COR-L47 (cell line): ENCODE measurements at places on chromosomes 2 and 18.

DNA sequence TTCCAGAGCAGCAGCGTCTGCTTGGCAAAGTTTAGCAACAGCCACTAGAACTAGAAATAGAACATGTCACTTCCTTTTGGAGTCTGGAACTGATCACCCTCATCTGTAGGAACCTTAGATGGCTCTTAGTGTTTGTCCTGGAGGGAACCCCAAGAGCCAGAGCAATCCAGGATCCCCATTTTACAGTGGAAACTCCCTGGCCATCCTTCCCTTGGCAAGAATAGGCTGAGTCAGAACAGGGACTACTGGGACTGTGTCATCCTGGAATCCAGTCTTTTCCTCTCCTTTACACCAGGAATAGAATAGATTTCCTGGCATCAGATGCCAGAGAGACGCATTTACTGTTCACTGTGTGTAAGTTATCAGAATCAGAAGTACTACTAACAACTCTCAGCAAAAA, 33.2 kb upstream of the GRHL1 start:
- DNase-seq: no peak

DNA sequence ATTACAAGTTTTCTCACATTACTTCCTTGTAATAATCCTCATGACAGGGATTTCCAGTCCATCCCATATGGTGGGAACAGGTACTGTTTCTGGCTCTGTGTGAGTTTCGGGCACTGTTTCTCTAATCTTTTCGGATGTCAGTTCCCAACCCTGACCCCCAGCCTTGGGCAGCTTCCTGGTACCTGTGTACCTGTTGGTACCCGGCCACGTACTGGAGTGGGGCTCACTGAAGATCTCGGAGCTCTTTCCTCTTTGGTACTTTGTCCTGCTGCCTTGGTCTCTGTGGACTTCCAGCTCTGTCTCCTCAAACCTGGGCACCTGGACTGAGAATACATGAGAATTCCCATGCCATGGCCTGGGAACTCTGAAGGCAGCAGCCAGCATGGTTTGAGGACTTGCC, 36.8 kb downstream of the GRHL1 start:
- DNase-seq: no peak

- no peak for DNase-seq
Observed at GRCh38 chr2:33287507-33288005, 188.9 kb upstream of the RASGRP3 start.

GRCh38 chr2:214904176-214904575, 94.7 kb upstream of the BARD1 start:
- DNase-seq: no peak

DNA sequence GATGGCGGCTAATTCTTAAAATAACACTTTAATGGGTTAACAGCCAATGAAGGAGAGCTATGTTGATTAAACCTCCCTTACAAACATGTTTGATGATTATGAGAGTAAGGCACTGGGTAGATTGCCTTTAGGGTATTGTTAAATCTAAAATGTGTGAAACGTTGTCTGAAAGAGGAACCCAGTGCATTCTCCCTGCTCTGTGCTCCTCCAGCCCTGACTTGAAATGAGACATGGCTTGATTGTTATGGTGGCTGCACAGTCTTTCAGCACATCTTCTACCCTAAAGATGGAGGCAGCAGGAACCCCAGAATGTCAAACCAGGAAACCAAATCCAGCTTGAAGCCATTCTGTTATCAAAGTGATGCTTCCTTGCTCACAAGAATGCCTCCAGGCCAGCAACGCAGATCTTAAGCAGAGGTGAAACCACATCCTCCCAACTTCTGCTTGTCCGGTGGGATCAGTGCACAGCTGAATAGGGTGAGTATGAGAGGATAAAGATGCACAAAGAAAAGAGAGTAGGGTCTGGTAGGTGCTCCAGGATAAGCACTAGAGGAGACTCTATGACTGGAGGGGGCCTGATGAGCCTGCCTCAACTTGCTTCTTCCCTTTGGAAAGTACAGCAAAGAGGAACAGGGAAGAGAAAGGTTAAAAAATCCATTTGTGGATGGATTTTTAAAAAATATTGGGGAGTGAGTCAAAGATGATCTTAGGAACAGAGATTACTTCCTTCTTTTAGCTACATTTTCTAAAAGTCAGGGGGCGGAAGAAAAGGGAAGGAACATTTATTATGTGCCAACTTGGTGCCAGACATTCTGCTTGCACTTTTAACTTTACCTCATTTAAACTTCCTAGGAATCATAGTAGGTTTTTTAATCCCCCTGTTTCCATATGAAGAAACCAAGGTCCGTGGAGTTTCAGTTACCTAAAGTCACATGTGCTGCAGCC, 523.0 kb downstream of the TXNL1 start:
- no peak for DNase-seq

DNA sequence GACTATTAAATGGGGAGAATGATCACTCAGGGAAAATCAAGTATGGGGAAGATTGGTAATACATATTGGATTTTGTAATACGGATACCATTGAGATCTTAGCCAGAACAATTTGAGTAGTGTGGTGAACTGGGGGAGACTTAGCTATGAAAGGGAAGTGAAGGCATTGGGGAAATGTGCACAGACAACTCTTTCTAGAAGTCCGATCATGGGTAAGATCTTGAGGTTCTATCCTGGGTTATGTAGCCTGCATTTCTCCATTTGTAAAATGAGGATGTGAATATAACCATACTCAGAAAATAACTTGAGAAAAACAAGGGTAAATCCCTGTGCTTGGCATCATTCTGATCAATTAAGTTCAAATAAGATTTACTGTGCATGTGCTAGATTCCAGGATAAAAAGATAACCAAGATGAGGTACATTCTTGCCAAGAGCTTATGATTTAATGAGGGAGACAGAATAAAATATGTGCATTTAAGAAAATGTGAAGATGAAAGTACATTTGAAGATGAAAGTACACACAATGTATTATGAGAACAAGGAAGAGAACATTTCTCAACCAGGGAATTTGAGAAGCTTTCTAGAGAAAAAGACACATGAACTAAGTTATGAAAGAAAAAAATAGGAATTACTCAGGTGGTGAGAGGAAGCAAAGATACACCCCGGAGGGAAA, 49.5 kb downstream of the SLC40A1 start:
- no peak for DNase-seq

DNA sequence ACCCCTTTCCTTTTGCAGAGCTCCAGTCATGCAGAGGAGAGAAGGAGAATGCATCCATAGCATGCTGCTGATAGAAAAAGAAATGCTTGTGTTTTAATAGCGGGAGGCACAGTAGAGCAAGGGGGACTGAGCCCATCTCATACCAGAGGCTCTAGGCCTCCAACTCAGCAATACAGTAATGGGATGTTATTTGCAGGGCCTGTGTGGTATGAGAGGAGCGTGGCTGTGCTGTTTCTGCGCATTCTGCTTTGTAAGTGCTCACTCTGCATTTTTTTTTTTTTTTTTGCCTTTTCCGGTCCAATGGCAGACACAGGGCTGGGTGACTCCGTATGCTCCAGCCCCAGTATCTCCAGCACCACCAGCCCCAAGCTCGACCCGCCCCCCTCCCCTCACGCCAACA, 200.0 kb downstream of the GBX2 start:
- DNase-seq: no peak

- no peak for DNase-seq
Observed at GRCh38 chr2:191264647-191265081, 19.5 kb downstream of the MYO1B start.

- DNase-seq: no peak
Observed at GRCh38 chr2:217430916-217431576, 571.2 kb upstream of the TNP1 start.

DNA sequence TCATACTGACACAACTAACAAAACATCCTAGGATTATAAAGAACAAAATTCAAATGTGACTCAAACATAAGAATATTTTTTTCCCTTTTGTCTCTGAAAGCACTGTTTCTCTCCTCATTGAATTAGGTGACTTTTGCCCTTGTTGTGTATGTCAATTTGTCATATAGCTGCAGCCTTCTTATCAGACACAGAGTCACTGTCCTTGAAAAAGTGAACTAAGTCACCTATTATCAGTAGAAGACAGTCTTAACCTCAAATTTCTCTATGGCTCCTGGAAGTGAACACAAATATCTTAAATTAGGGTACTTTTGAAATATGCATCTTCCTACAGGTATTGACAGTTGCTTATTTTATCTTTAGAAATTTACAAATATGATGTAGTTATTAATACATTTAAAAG, 360.6 kb downstream of the NBAS start:
- DNase-seq: no peak

DNA sequence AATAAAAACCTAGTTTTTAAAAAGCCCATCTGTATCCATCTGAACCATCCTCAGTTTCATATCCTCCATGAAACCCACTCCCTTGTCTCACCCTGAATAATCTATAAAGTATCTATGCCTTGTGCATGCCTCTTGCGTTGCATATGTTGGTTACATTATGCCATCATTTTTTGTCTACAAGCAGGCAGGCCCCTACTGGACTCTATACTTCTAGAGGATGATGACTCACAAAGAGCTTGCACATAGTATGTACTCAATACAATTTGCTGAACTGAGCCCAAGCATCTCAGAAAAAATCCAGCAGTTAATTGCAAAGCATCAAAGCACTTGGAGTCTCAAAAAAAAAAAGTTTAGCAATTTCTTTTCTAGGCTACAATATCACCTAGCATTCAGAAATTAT, 95.6 kb downstream of the DYM start:
- no peak for DNase-seq

DNA sequence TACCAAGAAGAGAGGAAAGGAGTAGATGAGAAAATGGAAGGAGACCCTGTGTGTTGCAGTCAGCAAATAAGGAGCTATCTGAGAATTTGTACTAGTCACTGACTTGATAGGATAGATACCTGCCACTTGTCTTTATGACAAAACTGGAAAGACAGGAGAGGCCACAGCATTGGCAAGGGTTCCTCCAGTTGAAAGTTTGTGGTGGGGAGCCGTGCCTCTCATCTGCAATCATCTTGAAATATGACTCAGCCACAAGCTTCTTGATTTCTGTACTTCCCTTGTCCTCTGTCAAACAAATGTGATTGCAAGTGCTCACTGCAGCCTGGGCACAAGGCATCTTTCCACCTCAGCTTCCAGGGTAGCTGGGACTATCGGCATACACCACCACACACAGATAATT, 99.1 kb downstream of the GREB1L start:
- no peak for DNase-seq

GRCh38 chr2:99481941-99482340, 7.9 kb downstream of the REV1 start:
- no peak for DNase-seq

- no peak for DNase-seq
Observed at GRCh38 chr2:11389551-11390398, 45.3 kb upstream of the ROCK2 start.

- no peak for DNase-seq
Observed at GRCh38 chr2:227661025-227661649, 5.5 kb upstream of the SCYGR5 start.

- DNase-seq: no peak
Observed at GRCh38 chr2:218631837-218632236, 24.1 kb downstream of the PLCD4 start.

DNA sequence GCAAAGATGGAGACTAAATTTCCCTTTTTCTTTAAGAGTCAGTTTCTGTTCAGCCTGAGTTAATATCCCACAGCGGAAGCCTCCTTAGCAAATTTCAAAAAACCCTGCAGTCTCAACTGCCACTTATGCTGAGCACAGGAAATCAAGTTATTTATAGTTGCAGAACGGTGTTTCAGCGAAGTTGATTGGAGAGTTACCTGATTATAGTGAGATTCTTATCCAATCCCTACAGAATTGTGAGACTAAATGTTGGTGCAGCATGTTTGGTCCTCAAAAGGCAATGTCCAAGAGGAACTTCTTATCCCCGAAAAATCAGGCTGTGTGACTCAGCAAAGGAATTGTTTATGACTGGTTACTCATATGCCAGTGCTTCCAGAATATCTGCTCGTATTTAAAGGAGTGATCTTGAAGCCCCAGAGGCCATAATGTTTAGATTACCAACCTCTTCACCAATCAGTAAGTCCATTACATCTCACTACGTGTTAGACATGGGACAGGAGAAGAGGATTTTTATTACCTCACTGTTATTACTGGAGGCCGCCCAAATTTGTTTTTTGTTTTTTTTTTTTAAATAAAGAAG, 67.9 kb downstream of the LRRFIP1 start:
- no peak for DNase-seq

DNA sequence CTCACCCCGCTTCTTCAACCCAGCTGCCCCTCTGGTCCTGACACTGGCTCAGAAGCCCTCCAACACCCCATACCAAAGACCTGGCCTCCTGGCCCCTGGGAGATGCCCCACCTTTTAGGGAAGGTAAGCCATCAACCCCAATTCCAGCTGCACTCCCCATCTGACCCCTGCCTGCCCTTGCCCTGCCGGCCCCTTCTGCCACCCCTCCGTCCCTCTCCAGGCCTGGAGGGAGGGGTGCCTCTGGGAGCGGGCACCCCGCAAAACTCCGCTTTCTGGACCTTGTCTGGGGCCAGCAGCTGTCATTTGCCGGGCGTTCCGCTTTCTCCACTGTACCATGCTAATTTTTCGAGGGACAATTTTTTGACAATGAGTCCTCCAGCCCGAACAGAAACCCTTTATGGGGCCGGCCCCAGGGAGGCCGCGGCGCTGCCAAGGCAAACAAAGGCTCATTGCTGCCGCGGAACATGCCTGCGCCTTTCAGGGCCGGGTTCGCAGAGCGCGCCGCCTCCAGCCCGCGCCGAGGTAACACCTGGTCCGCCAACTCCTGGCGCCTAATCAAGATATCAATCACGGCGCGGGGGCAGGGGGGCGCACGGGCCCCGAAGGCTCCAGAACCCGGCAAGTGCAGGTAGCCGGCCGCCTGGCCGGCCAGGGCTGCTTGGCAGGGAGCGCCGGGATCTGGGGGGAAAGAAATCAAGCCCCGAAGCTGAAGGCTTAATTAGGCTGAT, 96.0 kb downstream of the INHBB start:
- DNase-seq: peak; percentile 92

GRCh38 chr18:213966-214365, 53.9 kb downstream of the THOC1 start:
- no peak for DNase-seq

DNA sequence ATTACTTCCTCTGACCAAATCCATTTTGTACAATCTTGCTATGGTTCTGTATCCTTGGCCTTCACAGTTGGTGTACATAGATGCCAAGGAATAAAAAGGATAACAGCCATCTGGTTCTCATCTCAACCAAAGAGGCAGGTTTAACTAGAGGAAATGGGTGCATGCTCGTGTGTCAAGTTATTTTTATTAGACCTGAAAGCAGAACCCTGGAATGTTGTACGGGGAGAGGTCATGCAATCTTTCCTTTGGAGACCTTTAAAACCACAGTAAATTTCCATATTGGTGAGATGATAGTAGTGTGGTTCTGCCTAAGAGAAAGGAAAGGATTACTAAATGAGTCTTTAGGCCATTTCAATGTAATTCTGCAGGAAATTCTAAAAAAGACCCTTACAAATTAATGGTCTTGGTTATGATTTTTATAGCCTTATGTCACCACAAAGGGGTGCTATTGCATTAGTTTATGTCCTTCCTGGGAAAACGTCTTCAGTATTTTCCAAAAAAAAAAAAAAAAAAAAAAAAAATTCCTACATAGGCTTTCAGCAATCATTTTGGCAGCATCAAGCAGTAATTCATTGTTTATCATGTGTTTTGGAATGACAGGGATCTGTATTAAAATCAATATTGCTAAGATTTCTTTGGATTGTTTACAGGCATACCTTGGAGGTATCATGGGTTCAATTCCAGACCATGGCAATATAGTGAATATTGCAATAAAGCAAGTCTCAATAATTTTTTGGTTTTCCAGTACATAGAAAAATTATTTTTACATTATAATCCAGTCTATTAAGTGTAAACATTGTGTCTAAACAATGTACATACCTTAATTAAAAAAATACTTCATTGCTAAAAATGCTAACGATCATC, 270.8 kb downstream of the NYAP2 start:
- no peak for DNase-seq
